ENCODE measurements at places on chromosomes 12 and 14.

DNA sequence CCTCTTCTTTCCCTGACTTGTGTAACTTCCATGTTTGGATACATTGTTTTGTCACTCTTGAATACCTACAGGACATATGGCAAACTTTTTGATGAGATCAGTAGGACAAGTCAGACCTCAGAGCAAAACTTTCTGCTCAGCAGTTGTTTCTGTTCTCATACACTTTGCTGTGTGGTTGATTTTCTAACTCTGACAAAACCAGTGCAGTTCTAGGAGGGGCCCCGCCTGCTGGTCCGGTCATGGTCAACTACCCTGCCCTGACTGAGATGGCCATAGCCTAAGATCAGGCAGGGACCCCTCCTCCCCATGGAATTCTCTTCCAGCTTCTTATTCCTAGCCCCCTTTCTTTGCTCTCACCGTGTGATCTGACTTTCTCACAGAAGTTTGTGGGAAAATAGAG, 92.8 kb downstream of the OTOGL start:
- DNase-seq, result no peak

GRCh38 chr12:1842905-1843640, 22.7 kb downstream of the LRTM2 start:
- no peak for DNase-seq

DNA sequence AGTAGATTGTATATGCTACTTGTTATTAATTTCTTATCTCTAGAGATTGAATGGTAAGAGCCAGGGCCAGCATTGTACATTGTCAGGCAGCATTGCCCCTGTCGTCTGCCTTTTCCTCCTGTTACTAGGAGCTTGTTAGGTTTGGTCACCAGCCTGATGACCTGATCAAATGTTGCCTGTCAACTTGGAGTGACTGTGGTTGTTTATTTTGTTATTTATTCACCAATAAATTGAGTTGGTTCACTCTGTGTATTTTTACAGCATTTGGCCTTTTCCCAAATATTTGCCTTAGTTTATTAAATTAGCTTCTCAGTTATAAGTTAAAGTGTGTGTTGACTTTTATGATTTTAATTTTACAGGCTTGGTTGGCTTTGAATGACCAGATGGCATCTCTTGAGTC, 88.4 kb downstream of the PRKCH start:
- DNase-seq, result no peak

DNA sequence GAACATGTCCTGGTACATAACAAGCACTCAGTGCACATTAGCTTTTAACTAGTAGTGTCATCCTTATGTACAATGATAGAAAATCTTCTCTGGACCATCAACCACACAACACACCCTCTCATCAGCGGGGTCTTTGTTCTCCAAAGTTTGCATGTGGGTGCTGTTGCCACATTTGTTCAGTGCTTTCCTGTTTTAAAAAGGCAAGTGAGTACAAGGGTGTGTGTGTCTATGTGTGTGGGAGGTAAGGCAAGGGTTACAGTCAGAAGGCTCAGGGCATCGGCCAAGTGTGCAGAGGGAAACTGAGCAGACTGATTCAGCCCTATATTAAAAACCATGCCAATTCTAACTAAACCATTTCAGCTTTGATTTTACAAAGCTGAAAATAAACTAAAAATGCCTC, 17.9 kb downstream of the KRT76 start:
- no peak for DNase-seq

- DNase-seq, result peak; percentile 27
These were observed 223.4 kb downstream of the PCNX1 start for GRCh38 chr14:71130491-71131179.

GRCh38 chr14:22994762-22995275, 12.5 kb upstream of the AJUBA start:
- DNase-seq, result peak; percentile 47

- peak; percentile 14 for DNase-seq
These were observed 27.6 kb downstream of the TC2N start for GRCh38 chr14:91839749-91840148.

DNA sequence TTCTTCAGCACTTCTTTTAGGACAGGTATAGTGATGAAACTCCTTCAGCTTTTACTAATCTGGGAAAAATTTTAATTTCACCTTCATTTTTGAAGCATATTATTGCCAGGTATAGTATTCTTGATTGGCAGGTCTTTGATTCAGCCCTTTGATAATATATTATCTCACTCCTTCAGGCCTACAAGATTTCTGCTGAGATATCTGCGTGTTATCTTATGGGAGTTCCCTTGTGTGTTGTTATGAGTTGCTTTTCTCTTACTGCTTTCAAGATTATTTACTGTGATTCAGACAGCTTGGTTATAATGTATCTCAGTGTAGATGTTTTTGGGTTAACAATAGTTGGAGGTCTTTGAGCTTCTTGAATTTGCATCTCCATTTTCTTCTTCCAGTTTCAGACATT, 87.4 kb downstream of the ATF7IP start:
- DNase-seq, result no peak

DNA sequence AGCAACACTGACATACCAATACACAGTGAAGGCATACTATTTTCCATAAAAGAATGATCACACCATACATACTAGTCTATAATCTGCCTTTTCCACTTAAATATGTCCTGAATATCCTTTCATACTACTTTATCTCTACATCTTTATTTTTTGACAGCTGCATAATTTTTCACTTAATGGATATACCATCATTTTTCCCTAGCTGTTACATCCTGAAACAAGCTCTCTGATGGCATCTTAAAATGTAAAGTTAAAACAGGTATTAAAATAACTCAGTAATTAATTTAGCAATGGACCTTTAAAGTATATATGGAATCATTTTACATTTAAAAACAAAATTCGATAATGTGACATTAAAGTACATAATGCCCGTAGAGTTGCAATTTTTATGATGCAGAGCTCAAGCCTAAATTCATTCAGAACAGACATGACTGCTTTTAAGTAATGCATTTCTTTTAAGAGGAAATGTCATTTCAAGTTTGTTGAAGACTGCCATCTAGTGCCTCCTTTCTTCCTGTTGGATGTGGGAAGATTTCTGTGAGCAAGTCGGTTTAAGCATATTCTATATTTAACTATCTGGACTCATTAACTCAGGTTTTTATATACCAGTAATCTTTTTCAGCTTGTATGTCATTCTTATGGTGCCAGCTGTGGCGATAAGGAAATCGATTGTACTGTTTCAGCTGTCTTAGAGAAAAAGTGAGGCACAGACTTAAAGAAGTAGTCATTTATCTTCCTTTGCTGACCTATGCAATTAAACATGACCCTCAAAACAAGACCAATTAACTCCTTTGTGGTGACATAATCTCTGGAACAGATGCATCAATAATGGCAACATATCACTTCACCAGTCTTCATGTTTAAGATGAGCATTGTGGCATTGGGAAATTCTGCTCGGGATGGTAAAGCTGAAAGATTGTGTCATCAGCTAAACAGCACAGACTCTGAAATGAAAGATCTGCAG, 20.3 kb downstream of the PRICKLE1 start:
- DNase-seq, result no peak

Measured in CD4-positive, alpha-beta T cell treated with Interferon alpha-2 for 1 hour (primary cell).